ENCODE measurements at places on chromosomes 7 and 10. TPM values are rescaled to one million over a fixed set of nuclear protein-coding genes. Genes with fewer than 3 reads are reported as not detected.

Gene GPNMB
- 211 TPM for total RNA-seq

Gene POLR2J3
- total RNA-seq: 27.5 TPM

Gene RBP3
- not detected for total RNA-seq

Gene CDH23
- 74.8 TPM for total RNA-seq

Gene SPDYE2
- total RNA-seq: not detected

Gene PLA2G12B
- not detected for total RNA-seq

Gene NUPR2
- not detected for total RNA-seq

Gene BTBD16
- total RNA-seq: not detected

Gene TMEM196
- not detected for total RNA-seq

Gene HTR7
- total RNA-seq: 1.1 TPM

Gene ATG9B
- total RNA-seq: not detected

Gene CDK14
- total RNA-seq: 42.4 TPM

Gene HPS1
- 60.9 TPM for total RNA-seq

Gene CC2D2B
- total RNA-seq: 2.1 TPM

Gene RPEL1
- total RNA-seq: not detected

Gene PLAU
- 11.1 TPM for total RNA-seq

Gene ZNF503
- total RNA-seq: 4.1 TPM

Gene ZNF425
- 1.2 TPM for total RNA-seq

Gene OR6V1
- not detected for total RNA-seq

Gene CDC14C
- total RNA-seq: not detected

Gene ZC3HAV1
- total RNA-seq: 29.7 TPM

Gene PITX3
- total RNA-seq: not detected

Gene AS3MT
- total RNA-seq: 4.0 TPM

Gene NCF1
- total RNA-seq: 5.8 TPM

Gene PROSER2
- 4.9 TPM for total RNA-seq

Gene ITGB8
- total RNA-seq: 7.5 TPM

Gene SH2D4B
- total RNA-seq: not detected

Gene SLC26A5
- total RNA-seq: 0.34 TPM

Gene NPTX2
- total RNA-seq: 11.0 TPM

Gene NRCAM
- total RNA-seq: 74.4 TPM

Gene GDF2
- not detected for total RNA-seq

Gene AZGP1
- total RNA-seq: 40.6 TPM

Gene LFNG
- total RNA-seq: 21.1 TPM

Gene GPR146
- 45.2 TPM for total RNA-seq

Gene ELOVL3
- 3.6 TPM for total RNA-seq

Gene CAV2
- total RNA-seq: 122 TPM

Gene ENO4
- total RNA-seq: 0.38 TPM

Gene ERVW-1
- not detected for total RNA-seq

Gene CRPPA
- total RNA-seq: 0.68 TPM

Gene AKR1C4
- not detected for total RNA-seq

Gene EFCAB10
- not detected for total RNA-seq

Gene SHTN1
- 36.7 TPM for total RNA-seq

Gene OR2A5
- not detected for total RNA-seq

Gene LHFPL3
- not detected for total RNA-seq

Gene COL1A2
- total RNA-seq: 109 TPM

Gene MYH16
- not detected for total RNA-seq

Gene DKK1
- total RNA-seq: 27.4 TPM

Gene RAB19
- total RNA-seq: not detected

Gene CPA2
- not detected for total RNA-seq

Gene PPP1R17
- total RNA-seq: not detected

Gene AKR1C1
- 193 TPM for total RNA-seq

Gene TUBAL3
- total RNA-seq: not detected

Gene UTF1
- total RNA-seq: not detected

Gene PVRIG
- total RNA-seq: 0.49 TPM

Gene DENND2A
- 10.9 TPM for total RNA-seq

Gene GALNT11
- total RNA-seq: 55.9 TPM

Gene SMO
- 5.6 TPM for total RNA-seq

Gene PLPP4
- not detected for total RNA-seq

Gene UCN3
- not detected for total RNA-seq
